ENCODE measurements at places on chromosomes 5 and 9.

- DNase-seq = no peak
These were observed 9.3 kb downstream of the OBP2B start for GRCh38 chr9:133199648-133200321.

GRCh38 chr9:124602204-124602603 is 95.0 kb upstream of the NR5A1 start:
- DNase-seq = no peak

DNA sequence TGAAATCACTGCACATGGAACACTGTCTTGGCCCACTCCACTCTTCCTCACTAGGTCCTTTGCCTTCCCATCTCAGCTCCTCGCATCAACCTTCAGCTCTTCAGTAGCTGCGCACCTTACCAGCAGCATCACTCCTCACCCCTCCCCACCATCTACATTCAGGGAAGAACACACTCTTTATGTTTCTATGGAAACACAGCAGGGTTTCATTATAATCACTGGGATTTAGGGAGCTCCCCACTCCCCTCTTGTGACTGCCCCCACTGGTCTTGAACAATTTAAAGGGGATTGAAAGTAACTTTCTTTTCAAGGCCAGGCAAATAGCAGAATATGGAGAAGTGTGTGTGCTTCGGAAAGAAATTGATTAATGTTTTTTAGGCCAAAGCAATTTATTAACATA is 111.2 kb downstream of the INSYN2B start:
- DNase-seq = no peak

GRCh38 chr5:116084287-116084691 is 536 bp upstream of the COMMD10 start:
- no peak for DNase-seq

- no peak for DNase-seq
These were observed 47.8 kb upstream of the IRX4 start for GRCh38 chr5:1930501-1930879.

GRCh38 chr9:126228781-126229444 is 97.7 kb upstream of the MVB12B start:
- DNase-seq = peak; percentile 28

DNA sequence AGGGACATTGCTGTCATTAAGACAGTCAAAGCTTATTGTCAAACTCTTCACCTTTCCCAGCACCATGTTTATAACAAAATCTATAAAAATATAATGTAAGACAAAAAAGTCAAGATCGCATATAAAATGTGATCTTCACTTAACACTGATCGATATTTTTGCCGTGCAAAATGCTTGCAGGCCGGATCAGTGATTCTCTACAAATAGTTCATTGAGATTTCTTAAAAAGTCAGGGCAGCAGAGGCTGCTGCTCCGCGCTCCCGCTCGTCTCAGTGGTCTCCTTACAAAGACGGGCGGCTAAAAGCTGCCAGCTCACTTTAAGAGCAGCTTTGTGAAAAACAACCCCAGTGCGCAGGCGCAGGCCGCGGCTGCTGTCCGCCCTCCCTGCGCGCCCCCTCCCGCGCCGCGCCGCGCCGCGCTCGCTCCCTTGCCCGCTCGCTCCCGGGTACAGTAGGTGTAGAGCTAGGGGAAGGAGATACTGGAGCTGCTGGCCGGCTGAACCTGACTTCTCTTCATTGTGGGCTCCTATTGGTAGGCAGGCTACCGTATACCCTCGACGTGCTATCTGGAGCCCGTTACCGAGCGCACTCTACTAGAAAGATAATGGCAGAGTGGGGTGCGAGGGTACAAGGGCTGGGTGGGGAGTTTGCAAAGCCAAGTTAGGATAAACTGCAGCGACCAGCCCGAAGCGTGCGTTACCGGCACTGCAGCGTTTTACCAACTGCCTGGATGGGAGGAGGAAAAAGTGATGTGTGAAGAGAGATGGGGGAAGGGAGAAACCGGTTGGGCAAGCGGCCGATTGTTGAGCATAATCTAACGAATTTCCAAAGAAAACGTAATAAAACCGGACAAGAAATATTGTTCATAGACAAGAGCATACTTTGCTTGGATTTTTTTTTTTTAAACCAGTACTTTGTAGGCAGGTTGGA is at the start of gene ARRDC3:
TSS of gene ARRDC3 (minus strand) at position 291 of the 929 bp plus-strand sequence. CDS start at position 66, 225 bp downstream.
- peak; percentile 89 for DNase-seq

- no peak for DNase-seq
These were observed 402 bp downstream of the BRD8 start for GRCh38 chr5:138177941-138178515.

DNA sequence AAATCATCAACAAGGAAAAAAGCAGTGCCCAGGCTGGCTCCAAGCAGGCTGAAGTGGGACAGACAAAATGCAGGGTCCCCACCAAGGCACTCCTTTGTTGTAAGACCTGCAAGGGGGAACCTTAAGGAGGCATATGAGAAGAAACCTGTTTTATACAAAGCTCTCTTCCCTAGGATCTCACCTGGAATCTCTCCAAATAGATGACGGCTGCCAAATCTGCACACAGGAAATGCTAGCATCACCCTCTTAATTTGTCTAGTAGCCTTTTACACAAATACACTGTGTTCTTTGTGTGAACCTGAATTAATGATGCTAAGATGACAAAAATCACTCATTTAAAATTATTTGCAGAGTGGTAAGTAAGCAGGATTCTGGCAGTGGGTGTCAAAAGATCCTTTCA is 280.2 kb downstream of the SPOCK1 start:
- no peak for DNase-seq

GRCh38 chr5:157388111-157388710 is 71.8 kb upstream of the NIPAL4 start:
- no peak for DNase-seq

GRCh38 chr5:173662581-173663351 is 46.3 kb upstream of the BOD1 start:
- no peak for DNase-seq

- DNase-seq = no peak
These were observed 281.1 kb downstream of the DOCK8 start for GRCh38 chr9:495739-496138.

DNA sequence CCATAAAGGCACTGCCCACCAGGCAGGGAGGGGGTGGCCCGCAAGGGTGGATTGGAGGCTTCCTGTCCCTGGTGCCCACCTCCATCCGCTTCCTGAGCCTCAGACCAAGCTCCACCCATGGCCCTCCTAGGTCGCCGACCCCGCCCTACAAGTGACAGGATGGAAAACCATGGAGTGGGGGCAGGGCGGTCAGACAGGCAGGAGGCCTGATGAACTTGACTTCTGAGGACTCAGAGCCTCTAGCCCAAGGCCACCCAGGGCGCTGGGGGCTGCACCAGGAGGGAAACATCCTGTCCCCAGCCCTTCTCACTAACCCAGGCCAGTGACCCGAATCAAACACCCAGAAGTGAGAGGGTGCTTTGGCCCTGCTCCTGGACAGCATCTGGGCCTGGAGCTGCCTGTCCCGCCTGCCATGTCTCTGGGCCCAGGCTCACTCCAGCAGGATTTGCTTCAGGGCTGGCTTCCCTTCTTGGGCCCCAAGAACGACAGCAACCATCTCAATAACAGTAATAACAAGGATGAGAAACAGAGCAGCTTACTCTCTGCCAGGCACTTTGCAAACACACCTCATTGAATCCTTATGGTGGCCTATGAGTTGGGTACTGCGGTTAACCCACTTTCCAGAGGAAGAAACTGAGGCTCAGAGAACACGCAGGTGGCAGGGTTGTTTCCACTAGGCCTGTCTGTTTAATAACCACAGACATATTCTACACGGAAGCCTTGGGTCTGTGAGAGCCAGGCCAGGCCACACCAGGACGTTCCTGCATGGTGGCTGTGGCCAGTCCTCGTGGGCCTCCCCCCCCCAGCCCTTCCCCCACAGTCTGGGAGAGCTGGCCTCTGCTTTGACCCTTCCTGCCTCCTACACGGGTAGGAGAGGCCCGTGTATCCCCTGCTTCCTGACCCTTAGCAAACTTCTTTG is 4.4 kb upstream of the ST6GALNAC6 start:
- DNase-seq = peak; percentile 31

GRCh38 chr9:26462213-26462612 is 430.4 kb downstream of the CAAP1 start:
- DNase-seq = no peak

GRCh38 chr5:65986050-65986451 is 59.7 kb downstream of the ERBIN start:
- no peak for DNase-seq

DNA sequence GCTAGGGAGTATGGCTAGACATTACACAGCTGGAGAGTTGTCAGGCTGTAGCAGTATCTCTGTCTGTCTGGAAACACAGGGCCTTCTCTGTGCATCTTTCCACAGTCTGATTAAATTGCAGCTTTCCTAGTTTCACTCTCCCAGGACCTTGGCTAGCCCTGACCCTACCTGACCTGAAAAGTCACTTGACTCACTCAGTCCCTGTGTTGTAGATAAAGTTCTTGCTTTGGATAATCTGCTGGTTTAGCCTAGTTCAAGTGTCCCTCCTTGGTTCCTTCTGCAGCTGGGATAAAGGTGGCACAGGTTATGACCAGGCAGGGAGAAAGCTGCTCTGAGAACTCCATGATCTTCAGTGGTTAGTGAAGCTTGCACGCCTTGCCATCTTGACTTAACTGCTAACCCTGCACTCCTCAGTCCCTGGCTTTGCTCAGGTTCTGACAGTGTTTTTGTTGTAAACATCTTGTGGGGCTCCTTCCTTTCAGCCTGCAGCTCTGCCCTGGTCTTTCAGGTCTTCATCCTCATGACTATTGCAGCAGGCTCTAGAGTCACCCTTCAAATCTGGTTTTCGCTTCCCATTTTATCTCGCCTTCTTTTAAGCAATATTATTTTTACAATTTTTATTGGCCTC is 101.0 kb downstream of the PIP5K1B start:
- DNase-seq = no peak

- no peak for DNase-seq
These were observed 159.8 kb downstream of the FBN2 start for GRCh38 chr5:128378196-128378595.

- no peak for DNase-seq
These were observed 268.8 kb downstream of the MLLT3 start for GRCh38 chr9:20353524-20353923.

DNA sequence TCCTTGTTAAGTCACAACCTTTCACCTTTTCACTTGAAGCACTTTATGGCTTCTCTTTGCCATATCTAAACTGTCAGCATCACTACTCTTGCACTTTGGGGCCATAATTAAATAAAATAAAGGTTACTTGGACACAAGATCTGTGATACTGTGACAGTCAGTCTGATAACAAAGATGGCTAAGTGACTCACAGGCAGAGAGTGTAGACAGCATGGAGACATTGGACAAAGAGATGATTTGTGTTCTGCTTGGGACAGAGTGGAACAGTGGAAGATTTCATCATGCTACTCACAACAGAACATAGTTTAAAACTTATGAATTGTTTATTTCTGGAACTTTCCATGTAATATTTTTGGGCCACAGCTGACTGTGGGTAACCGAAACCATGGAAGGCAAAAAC is 81.7 kb upstream of the SMC5 start:
- DNase-seq = no peak

DNA sequence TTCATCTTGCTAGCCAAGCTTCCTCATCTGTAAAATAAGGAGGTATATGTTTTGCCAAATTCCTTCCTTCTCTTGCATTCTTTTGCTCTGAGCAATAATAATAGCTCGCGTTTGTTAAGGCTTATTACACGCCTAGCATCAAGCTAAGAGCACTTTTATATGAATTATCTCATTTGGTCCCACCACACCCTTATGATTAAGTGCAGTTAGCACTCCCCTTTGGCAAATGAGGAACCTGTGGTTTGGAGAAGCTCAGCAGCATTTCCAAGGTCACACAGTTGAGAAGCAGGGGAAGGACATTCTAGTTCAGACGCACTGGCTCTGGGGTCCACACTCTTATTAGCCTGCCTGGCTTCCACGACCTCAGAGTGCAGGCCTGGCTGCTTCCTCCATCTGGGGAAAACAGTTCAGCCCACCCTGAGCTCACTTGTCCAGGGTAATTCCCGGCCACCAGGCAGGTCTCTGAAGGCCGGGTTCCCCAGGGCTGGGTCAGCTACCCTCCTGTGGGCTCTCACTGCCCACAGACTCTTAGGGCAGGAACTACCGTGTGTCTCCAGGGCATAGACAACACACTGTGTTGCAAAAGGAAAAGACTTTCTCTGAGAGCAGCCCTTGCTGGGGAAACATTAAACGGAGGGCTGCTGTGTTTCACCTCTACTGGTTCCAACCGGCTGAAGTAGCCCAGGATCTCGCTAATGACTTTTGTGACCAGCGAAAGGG is 9.9 kb upstream of the FBP1 start:
- DNase-seq = no peak

- no peak for DNase-seq
These were observed 145.7 kb upstream of the ARRDC3 start for GRCh38 chr5:91528831-91529230.
